ENCODE measurements at places on chromosomes 2 and 18.

DNA sequence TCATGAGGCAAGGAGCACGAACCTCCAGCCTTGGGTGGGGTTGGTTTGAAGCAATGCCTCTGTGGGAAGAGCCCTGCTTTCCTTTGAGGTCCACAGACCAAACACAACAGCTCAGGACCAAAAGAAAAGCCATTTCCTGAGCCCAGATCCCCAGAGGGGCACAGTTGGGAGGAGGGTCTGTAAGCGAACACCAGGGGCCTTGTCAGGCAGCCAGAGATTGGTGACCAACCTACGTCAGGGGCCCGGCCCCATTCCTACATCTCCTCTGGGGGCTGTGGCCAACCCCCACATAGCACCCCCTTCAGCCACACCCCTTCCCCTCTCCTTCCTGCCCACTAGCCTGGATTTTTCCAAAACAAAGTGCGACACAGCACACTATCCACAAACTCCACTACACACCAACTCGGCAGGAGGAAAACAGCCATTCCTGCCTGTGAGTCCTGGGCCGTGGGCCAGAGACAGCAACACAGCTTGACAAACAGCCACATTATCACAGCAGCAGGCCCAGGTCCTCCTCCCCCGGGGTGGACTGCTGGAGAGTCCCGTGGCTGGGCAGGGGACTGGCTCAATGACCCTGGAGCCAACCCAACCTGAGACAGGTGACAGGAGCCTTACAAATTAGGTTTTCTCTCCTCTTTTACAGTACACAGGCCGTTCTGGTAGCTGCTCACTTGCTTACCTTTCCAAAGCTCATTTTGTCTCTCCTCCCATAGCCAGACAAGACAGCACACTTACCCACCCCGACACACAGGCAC, 98.8 kb downstream of the TNS1 start:
- no peak for DNase-seq

DNA sequence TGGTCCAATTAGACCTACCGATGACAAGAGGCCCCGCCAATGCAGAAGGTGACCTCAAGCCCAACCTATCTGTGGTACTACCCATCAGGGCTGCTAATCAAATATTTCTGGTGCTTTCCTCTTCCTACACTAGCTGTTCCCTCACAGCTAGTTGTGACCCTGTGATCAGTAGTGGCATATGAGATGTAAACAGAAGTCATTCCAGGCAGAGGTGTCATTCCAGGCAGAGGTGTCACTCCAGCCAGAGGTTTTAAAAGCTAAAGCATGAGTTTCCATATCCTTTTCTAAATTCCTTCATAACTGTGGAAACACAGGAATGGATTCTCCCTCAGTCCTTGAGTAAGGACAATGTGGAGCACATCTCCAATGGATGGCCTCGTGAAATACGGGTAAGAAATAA, 110.9 kb upstream of the DNAJC10 start:
- no peak for DNase-seq

DNA sequence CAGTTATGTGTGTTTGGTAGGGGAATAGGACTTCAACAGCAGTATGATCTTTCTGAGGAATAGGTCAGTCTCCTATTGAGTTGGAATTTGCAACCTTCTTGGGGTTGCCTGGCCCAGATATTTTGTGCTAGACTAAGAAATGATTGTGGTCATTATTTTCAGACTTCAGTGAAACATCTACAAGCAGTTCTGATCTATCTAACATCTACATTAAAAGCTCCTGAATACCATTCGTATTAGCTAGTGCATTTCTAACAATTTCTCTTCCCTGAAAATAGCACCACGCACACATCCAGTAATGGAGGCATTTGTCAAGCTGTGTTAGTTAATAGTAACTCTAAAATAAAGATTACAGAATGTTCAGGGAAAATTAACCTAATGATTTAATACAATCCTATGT, 179.3 kb downstream of the FIGN start:
- no peak for DNase-seq

DNA sequence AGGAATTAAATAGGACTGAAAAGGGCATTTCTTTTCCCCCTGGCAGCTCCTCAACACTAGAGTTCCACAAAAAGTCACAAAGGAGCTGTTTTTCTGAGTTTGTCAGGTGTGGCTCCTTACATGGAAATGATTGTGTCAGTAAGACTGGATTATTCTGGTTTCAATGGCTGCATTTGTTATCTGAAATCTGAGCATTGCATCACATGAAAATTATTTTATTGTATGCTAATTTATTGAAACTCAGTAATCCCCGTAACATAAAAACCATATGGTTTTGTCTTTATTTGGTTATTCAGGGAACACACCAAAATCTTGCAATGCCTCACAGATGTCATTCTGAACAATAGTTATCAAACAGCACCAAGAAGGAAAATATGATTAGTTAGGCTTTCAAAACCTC, 439.7 kb upstream of the TNP1 start:
- no peak for DNase-seq

GRCh38 chr2:109031476-109032228, 42.6 kb upstream of the EDAR start:
- peak; percentile 40 for DNase-seq

DNA sequence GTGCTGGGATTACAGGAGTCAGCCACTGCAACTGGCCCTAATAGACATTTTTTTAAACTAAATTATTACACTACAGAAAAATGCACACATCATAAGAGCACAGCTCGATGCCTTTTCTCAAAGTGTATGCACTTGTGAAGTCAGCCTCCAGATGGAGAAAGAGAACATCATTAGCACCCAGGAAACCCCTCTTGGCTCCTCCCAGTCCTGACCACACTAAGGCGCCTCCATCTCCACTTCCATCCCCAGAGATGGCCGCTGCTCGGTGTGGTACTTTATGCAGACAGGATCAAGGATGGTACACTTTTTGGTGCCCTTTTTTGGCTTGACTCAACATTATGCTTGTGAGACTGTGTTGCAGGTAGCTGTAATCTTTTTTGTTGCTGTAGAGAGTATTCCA, 34.8 kb downstream of the RRM2 start:
- no peak for DNase-seq

- DNase-seq: no peak
Measured at GRCh38 chr2:33126958-33127357, 180.2 kb downstream of the LTBP1 start.

DNA sequence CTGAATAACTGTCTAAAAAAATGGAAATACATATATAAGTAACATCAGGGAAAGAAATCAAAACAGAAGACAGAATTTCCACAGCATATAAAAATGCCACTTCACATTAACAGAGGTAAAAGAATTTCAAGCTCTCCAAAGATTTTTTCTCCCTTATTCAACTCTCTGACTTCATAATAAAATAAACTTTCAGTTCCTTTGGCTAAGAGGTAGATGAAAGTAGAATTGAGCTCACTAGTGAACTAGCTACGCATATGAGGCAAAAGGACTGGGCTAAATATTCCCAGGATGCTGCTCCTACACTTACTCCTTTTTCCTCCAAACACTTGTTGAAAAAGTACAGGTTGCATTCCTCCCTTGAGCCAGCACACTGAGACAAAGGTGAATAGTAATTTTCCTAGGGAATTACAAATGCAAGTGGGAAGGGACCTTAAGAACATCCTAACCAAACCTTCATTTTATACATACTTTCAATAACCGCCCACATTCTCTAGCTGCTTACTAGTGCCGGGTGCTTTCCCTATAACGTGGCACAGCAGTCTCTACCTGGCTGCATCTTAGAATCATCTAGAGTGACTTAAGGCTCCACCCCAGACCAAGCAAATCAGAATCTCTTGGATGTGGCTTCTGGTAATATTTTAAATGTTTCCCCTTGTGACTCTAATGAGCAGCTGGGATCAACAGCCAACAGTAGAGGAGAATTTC, 136.6 kb downstream of the MTCL1 start:
- no peak for DNase-seq

- no peak for DNase-seq
Measured at GRCh38 chr2:86686905-86687304, 33.2 kb upstream of the RMND5A start.

DNA sequence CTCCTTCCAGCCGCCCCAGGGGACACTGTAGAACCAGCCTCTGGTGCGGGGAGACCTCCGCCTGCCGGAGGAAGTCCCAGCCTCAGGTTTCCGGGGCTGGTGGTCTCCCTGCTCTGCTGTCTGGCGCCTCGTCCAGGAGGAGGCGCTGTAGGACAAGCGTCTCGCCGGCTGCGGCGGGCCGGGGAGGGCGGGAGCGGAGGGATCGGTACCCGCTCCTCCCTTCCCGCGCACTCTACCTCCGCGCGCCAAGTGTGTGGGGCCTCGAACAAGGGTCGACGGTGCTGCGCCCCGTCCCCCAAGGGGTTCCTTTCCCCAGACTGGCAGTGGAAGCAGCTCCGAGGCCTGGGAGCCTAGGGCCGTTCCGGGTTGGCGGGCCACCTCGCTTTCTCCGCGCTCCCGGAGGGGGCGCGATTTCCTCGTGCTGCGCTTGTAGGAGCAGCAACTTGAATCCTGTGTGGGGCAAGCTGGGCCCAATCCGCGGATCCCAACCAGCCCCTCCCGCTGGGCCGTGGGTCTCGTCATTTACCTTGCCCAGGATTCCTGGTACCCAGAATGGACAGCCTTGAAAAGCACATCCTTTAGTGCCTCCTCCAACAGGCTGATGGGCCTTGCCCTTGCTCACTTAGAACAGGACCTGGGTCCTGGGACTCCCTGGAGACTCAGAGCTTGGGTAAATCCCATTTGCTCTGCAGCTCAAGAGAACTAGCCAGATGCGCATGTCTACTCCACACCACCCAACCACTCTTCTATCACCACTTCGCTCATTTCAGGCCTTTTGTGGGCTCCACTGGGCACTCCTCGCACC, 10.6 kb upstream of the HOXD4 start:
- no peak for DNase-seq

GRCh38 chr2:127504552-127505430, 21.5 kb downstream of the IWS1 start:
- no peak for DNase-seq

GRCh38 chr2:203688798-203689197, 17.6 kb upstream of the CD28 start:
- no peak for DNase-seq

DNA sequence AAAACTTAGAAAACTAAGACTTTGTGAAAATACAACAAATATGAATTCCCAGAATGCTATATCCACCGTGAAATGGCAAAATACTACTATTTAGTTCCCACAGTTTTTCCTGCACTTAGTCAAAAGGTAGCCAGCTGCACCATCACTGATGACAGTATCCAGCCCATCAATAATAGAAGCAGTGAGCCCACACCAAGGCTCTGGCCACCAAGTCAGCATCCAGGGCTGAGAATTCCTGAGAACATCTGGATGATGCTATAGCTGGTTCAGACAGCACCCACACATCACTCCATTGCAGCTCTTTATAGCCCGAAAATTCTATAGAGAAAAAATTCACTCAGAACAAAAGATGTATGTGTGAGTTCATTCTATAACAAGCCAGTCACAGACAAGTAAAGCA, 159.1 kb upstream of the SPATS2L start:
- DNase-seq: no peak

DNA sequence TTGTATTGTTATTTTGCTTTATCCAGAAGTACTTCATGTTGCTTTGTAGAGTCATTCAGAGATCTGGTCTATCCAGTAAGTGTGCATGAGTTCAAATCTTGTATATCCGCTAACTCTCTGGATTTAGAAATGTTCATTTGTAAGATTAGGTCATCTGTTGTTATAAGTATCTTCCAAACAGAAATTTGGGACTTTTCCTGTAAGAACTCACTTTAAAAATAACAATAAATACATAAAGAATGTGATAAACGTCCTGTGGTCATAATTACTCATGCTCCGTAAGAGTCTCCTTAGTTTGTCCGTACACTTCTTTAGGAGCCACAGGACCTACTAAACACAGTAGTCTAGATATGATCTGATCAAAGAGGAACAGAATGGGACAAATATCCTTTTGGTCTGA, 699.9 kb upstream of the SLC8A1 start:
- DNase-seq: no peak

DNA sequence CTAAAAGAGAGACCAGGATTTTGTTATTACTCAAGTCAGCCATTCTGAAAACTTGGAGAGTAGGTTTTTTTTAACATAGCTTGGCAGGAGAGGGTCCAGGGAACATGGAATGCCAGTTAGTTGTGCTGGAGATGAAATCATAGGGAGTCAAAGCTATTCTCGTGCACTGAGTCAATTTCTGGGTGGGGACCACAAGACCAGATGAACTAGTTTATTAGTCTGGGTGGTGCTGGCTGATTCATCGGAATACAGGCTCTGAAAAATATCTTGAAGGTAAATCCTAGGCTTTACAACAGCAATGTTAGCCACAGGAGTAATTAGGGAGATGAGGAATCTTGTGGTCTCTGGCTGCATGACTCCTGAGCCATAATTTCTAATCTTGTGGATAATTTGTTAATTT, 921.4 kb downstream of the TRIB2 start:
- DNase-seq: no peak

DNA sequence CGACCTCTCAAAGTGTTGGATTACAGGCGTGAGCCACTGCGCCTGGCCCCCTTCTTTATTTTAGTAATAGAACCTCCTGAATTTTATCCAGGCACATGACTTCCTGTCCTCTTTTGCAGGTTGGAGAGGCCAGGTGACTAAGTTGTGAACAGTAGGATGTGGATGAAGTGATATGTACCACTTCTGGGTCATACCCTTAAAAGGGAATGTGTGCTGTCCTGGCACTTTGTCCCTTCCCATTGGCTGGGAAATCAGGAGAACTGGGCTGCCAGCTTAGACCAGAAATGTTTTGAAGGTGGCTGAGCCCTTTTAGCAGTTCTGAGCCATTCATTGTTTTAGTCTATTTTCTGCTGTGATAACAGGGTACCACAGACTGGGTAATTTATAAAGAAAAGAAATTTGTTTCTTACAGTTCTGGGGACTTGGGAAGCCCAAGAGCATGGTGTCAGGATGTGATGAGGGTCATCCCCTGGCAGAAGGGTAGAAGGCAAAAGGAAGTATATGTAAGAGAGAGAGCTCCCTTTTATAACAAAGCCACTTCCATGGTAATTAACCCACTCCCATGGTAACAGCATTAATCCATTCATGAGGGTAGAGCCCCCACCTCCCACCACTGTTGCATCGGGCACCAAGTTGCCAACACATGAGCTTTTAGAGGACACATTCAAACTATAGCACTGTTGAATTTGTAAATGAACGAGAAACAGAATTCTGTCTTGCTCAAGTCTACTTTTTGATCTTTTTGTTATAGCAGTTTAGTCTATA, 79.1 kb downstream of the TTC27 start:
- no peak for DNase-seq

- no peak for DNase-seq
Measured at GRCh38 chr2:49598231-49598630, 443.9 kb upstream of the FSHR start.

GRCh38 chr18:13461936-13462335, 243.4 kb downstream of the LDLRAD4 start:
- no peak for DNase-seq
